ENCODE measurements at places on chromosomes 5 and 9. TPM values are rescaled to one million over a fixed set of nuclear protein-coding genes. Genes with fewer than 3 reads are reported as not detected.

DNA sequence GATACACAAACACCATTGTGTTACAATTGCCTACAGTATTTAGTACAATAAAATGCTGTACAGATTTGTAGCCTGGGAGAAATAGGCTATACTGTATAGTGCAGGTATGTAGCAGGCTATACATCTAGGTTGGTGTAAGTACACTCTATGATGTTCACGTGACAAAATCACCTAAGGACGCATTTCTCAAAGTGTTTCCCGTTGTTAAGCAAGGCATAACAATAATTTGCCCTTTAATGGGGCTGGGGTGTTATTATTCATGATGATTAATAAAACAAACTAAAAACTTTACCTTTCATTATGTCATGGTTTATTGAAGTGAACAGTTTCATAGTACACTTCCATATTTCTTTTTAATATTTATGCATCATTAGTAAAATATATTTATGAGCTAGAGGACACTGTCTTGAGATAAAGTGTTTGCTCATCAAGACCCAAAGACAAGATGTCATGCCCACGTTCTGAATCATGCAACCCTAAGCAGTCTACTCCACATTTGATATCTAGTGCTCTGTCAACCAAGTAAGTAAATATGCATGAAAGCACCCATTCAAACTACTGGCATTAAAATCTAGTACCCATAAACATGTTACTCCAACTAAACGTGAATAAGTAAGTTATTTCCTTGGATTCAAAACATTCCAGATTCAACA is 220.5 kb downstream of the NR2F1-AS1 start:
- DNase-seq, result no peak
- no peaks in the 10 kb centered on the region for H3K36me3 ChIP-seq
- no peaks in the 10 kb centered on the region for H3K4me1 ChIP-seq
- H3K27me3 ChIP-seq, result peaks cover 8% of the 10 kb centered on the region
- H3K4me3 ChIP-seq, result no peak overlapping the region

DNA sequence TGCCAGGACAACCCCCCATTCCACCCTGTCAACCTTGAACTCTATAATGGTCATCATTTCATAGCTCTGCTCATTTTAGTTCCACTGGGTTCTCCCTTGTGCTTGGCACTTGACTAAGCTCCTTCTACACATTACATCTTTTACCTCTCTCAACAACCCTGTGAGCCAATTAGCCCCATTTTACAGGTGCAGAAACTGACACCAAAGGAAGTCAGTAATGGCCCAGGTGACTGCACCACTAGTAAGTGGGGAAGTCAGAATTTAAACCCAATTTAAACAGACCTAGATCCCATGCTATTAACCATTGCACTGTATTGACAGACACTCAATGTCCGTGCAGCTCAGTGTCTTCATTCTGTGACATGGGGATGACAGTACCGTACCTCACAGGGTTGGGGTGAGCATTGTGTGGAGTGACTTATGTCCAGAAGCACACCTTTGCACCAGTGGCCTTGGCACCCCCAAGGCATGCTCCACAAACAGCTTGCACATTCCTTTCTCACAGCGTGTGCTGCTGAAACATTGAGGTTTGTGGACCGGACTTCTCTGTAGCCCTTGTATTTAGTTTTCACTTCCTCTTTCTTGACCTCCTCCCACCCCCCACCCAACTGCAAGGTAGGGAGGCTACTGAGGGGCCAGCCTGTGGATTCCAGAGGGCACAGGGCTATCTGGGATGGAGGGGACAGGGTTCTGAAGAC is 23.1 kb downstream of the IRF1 start:
- H3K4me3 ChIP-seq, result no peak overlapping the region
- H3K4me1 ChIP-seq, result no peaks in the 10 kb centered on the region
- no peak for DNase-seq
- no peak overlapping the region for H3K27ac ChIP-seq
- H3K27me3 ChIP-seq, result no peaks in the 10 kb centered on the region

The GPR150 gene
- 0.57 TPM for total RNA-seq

DNA sequence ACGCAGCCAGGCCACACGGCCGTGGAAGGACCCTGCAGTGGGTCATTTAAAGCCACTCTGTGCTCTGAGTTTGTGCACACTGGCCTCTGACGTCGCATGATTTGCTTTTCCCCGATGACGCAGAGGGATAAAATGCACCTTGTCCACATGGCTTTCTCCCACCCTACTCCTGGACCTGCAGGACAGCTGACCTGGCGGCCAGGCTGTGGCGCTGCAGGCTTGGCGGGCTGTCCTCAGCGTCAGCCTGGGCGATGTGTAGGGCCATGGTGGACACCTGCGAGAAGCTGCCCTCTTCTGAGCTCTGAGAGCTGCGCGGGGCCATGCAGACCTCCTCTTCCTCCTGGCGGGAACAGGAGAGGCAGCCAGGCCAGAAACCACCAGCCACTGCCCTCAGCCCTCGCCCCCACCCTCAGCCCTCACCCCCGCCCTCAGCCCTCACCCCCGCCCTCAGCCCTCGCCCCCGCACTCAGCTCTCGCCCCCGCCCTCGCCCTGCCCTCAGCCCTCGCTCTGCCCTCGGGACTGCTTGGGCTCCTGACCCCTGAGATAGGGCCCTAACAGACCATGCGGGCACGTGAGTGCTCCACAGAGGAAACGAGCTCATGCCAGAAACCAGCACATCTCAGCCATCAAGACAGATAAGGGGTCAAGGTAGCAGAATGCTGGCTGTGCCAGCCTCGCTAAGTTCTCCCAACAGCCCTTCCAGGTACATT is 20.0 kb upstream of the SCGB3A1 start:
- no peak for DNase-seq
- peaks cover 12% of the 10 kb centered on the region for H3K4me1 ChIP-seq
- no peak overlapping the region for H3K4me3 ChIP-seq
- H3K27ac ChIP-seq, result no peak overlapping the region
- H3K36me3 ChIP-seq, result no peaks in the 10 kb centered on the region
- peaks cover under 1% of the 10 kb centered on the region for H3K27me3 ChIP-seq

The SPINK4 gene
- total RNA-seq, result 7.8 TPM

DNA sequence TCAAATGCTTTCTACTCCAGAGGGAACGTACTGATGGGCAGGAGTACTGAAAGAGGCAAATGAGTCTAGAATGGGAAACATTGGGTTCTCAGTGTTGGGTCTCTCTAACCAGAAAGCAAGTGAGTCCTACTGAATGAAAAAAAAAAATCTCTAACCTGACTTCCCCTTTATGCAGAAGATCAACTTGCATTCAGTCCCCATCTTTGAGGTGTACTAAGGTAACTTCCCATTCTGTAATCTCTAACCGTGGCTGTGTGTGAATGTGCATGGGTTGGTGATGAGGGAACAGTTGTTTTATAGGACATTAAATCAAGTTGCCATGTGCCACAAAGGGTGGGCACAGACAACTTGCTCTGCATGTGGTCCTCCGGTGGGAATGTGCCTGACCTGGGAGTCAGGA is 264.6 kb upstream of the CLINT1 start:
- H3K36me3 ChIP-seq, result no peaks in the 10 kb centered on the region
- H3K4me1 ChIP-seq, result no peaks in the 10 kb centered on the region
- no peak overlapping the region for H3K27ac ChIP-seq
- DNase-seq, result no peak
- no peaks in the 10 kb centered on the region for H3K27me3 ChIP-seq

DNA sequence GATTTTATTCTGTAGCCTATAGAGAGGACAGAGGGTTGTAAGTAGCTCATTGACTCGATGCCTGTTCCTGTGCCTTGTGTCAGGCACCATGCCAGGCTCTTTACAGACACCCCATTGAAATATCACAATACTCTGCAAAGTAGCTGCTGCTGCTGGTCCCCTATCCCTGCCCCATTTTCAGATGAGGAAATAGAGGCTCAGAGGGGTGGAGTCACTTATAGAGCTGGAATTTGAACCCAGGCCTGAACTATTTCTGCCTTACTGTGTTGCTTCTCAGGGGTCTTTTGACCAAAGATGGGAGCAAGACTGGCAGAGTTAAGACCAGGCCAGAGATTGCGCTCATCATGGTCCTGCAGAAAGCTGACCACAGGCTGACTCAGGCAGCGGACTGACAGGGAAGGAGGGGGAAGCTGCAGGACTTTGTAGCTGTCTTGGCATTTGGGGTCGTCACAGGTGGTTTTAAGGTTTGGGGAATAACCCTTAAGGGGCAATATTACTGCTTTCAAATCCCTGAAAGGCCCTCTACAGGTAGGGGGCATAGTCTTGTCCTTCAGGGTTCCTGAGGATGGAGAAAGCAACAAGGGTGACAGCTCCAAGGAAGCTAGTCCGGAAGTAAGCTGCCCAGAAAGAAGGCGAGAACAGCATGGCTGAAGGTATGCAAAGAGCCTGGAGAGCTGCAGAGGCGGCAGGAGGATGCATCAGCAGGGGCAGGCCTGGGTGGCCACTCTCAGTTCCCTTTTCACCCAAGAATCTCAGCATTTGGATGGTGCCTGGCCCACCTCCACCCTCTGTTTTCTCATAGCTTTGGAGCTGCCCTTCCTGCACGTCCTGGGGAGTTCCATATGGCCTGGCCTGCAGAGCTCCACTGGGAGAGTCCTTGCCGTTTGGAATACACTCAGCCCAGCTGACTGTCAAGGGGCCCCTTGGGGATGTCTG is 18.3 kb upstream of the NDST1 start:
- peak overlapping the region; percentile 99 for H3K27ac ChIP-seq
- H3K36me3 ChIP-seq, result no peaks in the 10 kb centered on the region
- DNase-seq, result no peak
- H3K4me3 ChIP-seq, result no peak overlapping the region
- H3K4me1 ChIP-seq, result peaks cover 46% of the 10 kb centered on the region

GRCh38 chr9:32863291-32863690 is 80.0 kb downstream of the TMEM215 start:
- H3K27me3 ChIP-seq, result no peaks in the 10 kb centered on the region
- H3K4me1 ChIP-seq, result no peaks in the 10 kb centered on the region
- no peak overlapping the region for H3K27ac ChIP-seq
- H3K36me3 ChIP-seq, result no peaks in the 10 kb centered on the region
- H3K4me3 ChIP-seq, result no peak overlapping the region
- DNase-seq, result no peak

DNA sequence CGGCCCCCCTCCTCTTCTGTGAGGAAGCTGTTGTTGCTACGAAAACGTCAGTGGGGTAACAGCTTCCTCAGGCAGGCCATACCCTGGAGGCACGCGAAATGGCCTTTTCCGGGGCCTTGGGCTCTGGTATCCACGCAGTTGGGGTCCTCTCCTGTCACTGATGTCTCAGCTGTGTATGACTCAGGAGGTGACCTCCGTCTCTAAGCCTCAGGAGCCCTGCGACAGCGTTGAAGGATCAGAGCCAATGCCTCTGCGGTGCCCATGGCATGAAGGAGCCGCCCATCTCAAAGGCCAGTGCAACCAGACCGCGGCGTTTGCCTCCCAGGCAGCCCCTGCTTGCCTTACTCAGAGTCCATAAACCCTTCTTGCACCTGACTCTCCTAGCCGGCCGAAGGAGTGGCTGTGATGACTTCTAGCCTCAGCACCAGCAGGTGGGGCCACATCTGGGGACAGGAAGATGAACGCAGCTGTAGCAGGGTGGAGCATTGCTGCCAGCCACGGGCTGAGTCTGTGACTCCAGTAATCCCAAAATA is 1.0 kb upstream of the MXD3 start:
- H3K4me1 ChIP-seq, result no peaks in the 10 kb centered on the region
- peak overlapping the region; percentile 6 for H3K4me3 ChIP-seq
- no peak overlapping the region for H3K27ac ChIP-seq
- H3K27me3 ChIP-seq, result no peaks in the 10 kb centered on the region
- no peak for DNase-seq
- no peaks in the 10 kb centered on the region for H3K36me3 ChIP-seq

The WNT8A gene
- total RNA-seq, result not detected

The PCDHGA1 gene
- 2.3 TPM for total RNA-seq

GRCh38 chr5:4148009-4148408 is 552.4 kb downstream of the IRX1 start:
- H3K36me3 ChIP-seq, result no peaks in the 10 kb centered on the region
- H3K4me1 ChIP-seq, result no peaks in the 10 kb centered on the region
- no peak for DNase-seq
- no peak overlapping the region for H3K4me3 ChIP-seq

The CDX1 gene
- not detected for total RNA-seq

DNA sequence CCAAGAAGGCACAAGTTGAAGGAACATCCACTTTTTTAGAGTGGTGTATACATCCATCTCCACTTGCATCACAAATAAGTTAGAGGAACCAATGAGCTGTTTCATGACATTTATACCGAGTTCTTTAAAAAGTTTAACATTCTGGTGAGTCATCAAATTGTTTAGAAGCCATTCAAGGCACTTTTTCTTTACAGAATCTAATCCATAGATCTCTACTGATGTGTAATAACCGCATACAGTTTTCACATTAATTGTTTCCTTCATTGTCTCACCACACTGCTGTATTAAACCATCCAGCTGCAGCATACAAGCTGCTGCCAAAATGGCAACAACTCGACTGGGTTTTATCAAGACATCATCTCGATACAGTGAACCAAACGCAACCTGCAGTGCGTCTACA is 744 bp downstream of the GMCL2 start:
- H3K36me3 ChIP-seq, result no peaks in the 10 kb centered on the region
- H3K27me3 ChIP-seq, result no peaks in the 10 kb centered on the region
- H3K4me3 ChIP-seq, result no peak overlapping the region
- H3K27ac ChIP-seq, result no peak overlapping the region
- no peaks in the 10 kb centered on the region for H3K4me1 ChIP-seq

The RASEF gene
- 0.33 TPM for total RNA-seq

The PCDHB12 gene
- total RNA-seq, result 9.5 TPM

- no peak overlapping the region for H3K4me3 ChIP-seq
- no peaks in the 10 kb centered on the region for H3K27me3 ChIP-seq
- H3K27ac ChIP-seq, result no peak overlapping the region
- no peaks in the 10 kb centered on the region for H3K4me1 ChIP-seq
- no peak for DNase-seq
These were observed 551 bp downstream of the PCDHB6 start for GRCh38 chr5:141150224-141150992.

- DNase-seq, result no peak
- H3K4me3 ChIP-seq, result no peak overlapping the region
- H3K4me1 ChIP-seq, result no peaks in the 10 kb centered on the region
- H3K27ac ChIP-seq, result no peak overlapping the region
- H3K27me3 ChIP-seq, result peaks cover 3% of the 10 kb centered on the region
These were observed 9.0 kb downstream of the CDH12 start for GRCh38 chr5:22844155-22844554.
